Central memory CD4-positive, alpha-beta T cell (primary cell): ENCODE measurements at places on chromosomes 7 and 10.

GRCh38 chr10:121322776-121323175, 275.5 kb downstream of the FGFR2 start:
- no peak for DNase-seq

DNA sequence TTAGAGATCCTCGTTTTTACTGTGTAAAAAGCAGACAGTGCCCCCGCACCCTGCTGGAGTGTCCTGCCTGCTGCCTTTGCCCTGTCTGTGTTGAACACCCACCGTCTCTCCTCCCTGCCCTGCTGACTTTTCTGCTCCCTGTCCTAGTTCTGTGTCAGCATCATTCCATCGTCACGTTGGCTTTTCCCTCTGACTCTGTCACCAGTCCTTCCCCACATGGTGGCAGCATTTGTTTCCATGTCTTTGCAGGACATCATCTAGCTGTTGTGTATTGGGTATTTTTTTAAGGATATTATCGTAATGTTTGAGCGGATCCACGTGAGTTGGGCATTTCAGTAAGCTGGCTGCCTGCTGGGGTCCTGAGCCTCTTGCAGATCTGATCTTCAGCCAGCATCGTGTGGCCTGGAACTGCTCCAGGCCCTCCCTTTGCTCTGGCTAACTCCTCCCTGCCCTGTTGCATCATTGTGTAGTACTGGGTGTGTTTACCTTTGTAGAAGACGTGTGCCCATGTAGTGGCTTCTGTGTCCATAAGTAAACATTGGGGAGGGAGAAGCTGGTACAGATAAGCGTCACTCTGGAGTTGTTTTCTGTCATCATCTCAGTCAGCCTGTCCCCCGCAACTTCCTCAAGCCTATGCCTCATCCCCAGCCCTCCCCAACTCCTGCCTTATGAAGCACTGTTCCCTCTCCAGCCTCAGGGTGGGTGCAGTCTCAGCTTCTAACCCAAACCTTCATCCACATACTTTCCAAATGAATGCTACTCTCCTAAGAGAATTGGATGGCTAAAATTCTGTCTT, 44.3 kb downstream of the TRRAP start:
- DNase-seq, result no peak

DNA sequence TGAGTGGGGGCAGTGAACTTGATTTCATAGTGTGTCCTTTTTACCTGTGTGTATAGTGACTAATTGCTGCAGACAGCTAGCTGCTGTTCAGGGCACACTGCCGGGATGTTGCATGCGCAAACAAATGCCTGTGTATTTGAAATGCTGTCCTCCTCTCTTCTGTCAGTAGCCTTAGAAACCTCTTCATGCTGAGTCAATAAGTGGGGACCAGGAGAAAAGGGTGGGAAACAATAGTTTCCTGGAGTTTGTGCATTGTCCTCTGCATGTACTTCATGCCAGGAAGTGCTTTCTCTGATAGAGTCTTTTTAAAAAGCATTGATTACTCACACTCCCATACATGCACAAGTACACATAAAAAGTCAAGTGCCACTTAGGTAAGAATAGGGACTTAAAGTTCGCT, 1183.7 kb upstream of the CELF2 start:
- DNase-seq, result no peak

DNA sequence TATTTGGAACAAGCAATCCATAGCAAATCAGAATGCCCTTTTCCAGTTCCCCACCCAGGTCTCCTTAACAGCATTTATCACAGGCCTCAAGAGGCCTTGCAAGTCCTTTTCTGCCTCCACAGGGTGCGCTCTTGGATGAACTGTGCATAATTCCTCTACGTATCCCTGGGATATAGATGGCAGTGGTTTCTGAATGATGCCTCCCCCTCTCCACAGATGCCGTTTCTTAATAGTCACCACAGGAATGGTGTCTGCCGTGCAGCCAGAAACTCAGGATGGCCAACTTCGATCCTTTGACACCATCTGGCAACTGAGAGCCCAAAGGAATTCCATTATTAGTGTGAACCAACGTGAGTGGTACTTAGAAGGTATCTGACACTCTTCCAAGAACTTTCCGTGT, 43.1 kb downstream of the JAZF1 start:
- no peak for DNase-seq

DNA sequence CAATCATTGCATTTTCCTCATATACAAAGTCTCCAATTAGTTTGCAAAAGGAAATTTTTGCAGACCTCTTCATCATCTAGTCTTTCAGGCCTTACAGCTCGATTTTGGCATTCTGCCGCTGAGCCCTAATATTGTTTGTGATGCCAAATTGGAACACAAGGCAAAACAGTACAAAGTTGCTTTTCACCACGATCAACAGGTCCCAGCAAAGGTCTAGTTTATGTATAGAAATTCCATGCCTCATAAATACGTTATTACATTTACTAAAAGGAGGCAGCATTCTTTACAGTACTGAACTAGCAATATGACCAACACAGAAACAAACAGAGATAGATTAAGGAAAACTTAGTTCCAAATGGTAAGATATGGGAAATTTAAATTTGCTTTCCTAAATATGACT, 7.0 kb upstream of the DNAJC1 start:
- no peak for DNase-seq

DNA sequence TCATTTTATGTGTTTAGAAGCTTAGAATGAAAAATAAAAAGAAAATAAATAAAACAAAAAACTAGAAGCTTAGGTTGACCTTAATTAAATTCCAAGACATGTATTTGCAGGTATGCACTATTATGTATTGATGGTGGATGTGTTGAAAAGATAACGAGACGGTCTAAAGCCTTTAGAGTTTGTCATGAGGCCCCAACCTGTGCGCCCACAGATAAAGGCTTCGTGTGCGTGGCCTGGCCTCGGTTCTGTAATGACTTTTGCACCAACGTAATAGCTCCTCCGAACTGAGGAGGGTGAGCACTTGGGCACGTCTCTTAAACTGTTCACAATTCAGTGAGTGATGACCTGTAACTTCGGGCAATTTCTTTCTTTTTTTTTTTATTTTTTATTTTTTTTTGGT, 43.7 kb upstream of the NCAPG2 start:
- DNase-seq, result no peak

GRCh38 chr10:43421519-43421918, 12.5 kb upstream of the HNRNPF start:
- no peak for DNase-seq

- no peak for DNase-seq
Observed at GRCh38 chr10:107232013-107232412, 67.5 kb upstream of the SORCS1 start.

- no peak for DNase-seq
Observed at GRCh38 chr10:13743101-13743693, 156.4 kb downstream of the PRPF18 start.

DNA sequence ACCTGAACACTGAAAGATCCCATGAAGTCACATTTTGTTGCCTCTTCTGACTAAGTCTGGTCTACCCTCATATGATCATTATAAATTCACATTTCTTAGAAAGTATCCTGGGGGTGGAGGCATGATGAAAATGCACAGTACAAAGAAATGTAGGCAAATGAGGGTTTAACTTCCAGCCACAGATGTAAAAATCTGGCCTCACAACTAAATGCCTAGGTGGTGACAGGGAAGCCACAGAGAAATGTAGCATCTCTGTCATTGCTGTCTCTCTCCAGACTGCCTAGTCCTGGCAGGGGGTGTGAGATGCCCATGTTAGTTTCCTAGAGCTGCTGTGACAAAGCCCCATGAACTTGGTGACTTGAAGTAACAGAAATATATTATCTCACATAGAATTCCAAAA, 395.9 kb downstream of the SORCS3 start:
- no peak for DNase-seq

- peak; percentile 63 for DNase-seq
Observed at GRCh38 chr7:130982160-130982638, 248.2 kb upstream of the KLF14 start.

- DNase-seq, result peak; percentile 55
Observed at GRCh38 chr10:69045441-69046300, 42.2 kb upstream of the SRGN start.

- DNase-seq, result no peak
Observed at GRCh38 chr7:4202954-4203353, 479.1 kb upstream of the FOXK1 start.

GRCh38 chr10:102581981-102582580, 62.2 kb upstream of the TRIM8 start:
- DNase-seq, result no peak

DNA sequence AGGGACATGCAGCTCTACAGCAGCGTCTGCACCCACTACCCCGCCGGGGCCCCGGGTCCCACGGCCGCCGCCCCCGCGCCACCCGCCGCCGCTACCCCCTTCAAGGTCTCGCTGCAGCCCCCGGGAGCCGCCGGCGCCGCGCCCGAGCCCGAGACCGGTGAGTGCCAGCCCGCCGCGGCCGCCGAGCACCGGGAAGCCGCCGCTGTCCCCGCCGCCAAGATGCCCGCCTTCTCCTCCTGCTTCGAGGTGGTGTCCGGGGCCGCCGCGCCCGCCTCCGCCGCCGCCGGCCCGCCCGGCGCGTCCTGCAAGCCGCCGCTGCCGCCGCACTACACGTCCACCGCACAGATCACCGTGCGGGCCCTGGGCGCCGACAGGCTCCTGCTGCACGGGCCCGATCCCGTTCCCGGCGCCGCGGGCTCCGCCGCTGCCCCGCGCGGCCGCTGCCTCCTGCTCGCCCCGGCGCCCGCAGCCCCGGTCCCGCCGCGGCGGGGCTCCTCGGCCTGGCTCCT, 631 bp downstream of the OTUD1 start:
- peak; percentile 32 for DNase-seq

GRCh38 chr7:134949171-134949570, 37.1 kb upstream of the AGBL3 start:
- no peak for DNase-seq

GRCh38 chr10:124168581-124168980, 75.2 kb upstream of the CHST15 start:
- DNase-seq, result no peak

- no peak for DNase-seq
Observed at GRCh38 chr10:31803606-31804351, 124.9 kb downstream of the ARHGAP12 start.

DNA sequence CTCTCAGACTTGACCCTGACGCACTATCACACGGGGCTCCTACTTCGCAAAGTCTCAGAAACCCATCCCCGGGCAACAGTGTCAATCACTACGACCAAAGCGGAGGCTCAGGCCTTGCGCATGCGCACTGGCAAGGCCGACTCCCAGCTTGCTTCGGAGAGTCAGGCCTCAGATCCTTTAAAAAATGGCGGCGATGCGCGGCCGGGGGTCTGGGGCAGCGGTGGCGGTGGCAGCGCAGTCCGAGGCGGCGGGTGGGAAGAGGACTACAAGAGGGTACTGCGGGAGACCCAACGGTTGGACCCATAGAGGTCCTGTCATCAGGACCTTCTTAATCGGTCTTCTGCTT, 196.9 kb downstream of the ZNF716 start:
- DNase-seq, result no peak
